ENCODE measurements at places on chromosomes 13 and 19.

DNA sequence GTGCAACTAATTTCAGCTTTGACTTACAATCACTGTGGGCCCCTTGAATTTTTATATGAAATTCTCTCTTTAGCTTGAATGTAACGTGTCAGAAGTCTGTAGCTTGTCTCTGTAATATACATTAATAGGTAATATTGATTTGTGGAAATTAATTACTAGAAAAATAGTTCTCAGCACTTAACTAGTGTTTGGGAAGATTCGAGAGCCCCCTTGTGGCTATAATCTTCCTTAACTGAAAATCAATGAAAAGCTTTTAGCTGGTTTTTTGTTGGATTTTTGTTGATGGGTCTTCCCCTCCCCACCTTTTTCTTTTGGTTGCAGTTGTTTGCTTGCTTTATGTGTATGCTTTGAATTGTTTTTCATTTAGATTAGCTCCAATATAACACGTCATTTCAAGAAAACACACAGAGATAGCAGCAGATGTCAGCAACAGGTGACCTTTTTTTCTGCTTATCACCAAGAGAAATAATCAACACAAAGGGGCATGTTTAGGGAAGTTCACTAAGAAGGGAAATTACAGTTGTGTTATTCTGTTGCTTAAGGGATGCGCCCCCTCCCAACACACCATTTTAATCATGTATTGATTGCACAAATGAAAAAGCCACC, 176.8 kb downstream of the OXGR1 start:
- DNase-seq = no peak

DNA sequence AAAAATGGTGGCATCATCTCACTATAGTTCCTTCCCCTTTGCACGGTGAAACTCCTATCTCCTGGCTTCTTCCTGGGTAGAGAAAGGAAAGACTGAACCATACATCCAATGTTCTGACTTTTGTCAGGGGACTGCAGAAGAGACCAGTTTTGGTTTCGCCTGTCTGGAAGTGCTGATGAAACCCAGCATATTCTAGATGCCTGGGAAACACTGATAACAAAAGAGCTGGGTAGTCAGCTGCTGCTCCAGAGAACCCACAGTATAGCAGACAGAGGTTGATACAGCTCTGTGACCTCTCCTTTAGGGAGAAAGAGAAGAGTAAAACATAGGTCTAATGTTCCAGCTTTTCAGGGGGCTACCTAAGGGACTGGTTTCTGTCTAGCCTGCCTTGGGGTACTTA, 695.3 kb downstream of the DIAPH3 start:
- no peak for DNase-seq

DNA sequence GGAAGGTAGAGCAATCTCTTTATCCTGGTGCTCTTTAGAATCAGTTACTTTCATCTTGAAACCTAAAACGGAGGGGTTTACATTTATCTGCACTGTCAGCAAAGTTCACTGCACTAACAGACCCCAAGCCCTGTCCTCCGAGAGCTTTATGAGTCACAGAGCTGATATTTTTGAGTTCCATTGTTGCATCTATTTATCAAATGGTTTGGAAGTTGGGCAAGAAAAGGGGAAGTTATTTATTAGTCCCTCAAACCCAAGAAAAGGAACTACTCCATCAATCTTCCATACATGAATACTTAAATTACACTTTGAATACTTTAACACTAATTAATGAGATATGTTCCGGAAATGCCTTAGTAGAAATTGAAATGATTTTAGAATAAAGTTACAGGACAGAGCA, 55.5 kb downstream of the EDNRB start:
- no peak for DNase-seq

- DNase-seq = no peak
Measured at GRCh38 chr13:32205431-32206096, 109.6 kb downstream of the ZAR1L start.

- no peak for DNase-seq
Measured at GRCh38 chr13:74280795-74281490, 146.7 kb upstream of the KLF12 start.

GRCh38 chr13:80251403-80251802, 89.5 kb downstream of the SPRY2 start:
- DNase-seq = no peak

GRCh38 chr13:76971851-76972829, 19.7 kb upstream of the CLN5 start:
- no peak for DNase-seq

- DNase-seq = no peak
Measured at GRCh38 chr19:41478875-41479756, 36.2 kb downstream of the ERICH4 start.

GRCh38 chr19:53586277-53586691, 45.5 kb upstream of the DPRX start:
- no peak for DNase-seq

- no peak for DNase-seq
Measured at GRCh38 chr13:52830946-52831345, 17.5 kb downstream of the PCDH8 start.

DNA sequence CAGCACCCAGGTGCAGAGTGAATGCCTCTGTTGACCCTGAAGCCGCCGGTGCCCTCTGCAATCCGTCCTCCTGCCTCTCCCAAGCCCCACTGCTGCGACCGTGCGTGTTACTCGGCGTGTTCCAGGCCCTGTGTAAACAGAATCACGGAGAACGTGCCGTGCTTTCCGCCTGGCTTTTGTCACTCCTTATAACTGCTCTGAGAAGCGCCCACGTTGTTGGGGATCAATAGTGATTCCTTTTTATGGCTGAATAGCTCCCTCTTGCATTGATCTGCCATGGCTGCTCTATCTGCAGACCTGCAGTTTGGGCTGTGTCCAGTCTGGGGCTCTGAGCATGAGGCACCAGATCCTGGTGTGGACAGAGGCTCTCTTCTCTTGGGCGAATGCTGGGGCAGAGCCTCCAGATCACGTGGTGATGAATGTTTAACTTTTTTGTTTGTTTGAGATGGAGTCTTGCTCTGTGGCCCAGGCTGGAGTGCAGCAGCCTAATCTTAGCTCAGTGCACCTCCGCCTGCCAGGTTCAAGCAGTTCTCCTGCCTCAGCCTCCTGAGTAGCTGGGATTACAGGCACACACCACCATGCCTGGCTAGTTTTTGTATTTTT, 15.8 kb downstream of the ADPRHL1 start:
- no peak for DNase-seq

GRCh38 chr19:3075605-3076431, 13.5 kb upstream of the TLE5 start:
- no peak for DNase-seq

- no peak for DNase-seq
Measured at GRCh38 chr19:15195371-15196334, 5.1 kb downstream of the NOTCH3 start.

DNA sequence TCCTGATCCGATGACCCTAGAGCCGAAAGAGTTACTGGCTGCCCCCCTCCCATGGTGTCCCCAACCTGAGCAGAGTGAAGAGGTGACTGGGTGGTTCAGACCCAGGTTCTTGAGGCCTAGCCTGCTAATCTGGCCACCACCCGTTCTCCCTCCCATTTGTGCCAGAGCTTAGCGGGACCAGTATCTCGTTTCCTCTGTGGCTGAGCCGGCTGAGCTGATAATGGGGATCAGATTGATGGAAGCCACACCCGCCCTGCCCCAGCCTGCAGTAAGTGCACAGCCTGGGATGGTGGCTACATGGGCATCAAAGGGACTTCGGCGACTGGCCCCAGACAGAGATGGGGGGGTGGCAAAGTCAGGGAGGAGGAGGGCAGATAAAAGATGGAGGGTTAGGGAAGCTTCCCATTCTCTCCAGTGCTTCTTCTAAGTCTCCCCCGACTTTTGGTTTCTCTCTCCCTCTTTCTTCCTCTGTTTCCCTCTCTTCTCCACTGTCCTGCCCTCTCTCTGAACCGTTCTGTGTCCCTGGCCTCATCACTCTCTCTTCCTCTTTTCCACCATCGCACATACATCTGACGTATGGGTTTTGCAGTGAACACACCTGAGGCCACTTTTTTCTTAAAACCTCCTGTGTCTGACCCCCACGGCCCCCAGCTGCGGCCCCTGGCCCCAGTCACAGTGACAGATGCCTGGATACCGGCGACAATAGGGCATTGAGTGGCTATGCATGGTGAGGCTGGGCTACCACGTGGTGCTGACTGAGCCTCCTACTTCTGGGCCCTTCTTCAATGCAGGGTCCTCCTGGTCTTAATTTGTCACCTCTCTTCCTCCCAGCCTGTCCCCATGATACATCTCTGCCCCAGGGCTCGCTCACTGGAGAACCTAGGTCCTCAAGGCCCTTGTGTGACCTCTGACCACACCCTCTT, 2.4 kb downstream of the ELAVL3 start:
- DNase-seq = no peak
